ENCODE measurements at places on chromosomes 13 and 19.

DNA sequence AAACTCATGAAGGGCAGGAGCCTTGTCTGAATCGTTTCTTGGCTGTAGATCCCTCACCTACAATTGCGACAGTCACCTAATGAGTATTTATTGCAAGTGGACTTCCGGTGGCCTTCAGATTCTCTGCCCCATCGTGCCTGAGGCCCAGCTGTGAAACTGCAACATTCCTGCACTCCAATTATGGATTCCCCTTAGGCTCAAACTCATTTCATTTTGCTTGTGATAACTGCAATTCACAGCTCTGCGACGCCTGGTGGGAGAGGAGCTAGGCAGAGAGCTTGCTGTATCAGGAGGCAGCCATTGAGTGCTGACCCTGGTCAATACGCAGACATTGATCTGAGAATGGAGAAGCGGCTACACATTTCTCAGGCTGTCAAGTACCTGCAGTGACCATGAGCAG lies 59.0 kb downstream of the CCDC70 start:
- DNase-seq, result no peak

- no peak for DNase-seq
Measured at GRCh38 chr19:33125929-33126388, 6.0 kb upstream of the WDR88 start.

DNA sequence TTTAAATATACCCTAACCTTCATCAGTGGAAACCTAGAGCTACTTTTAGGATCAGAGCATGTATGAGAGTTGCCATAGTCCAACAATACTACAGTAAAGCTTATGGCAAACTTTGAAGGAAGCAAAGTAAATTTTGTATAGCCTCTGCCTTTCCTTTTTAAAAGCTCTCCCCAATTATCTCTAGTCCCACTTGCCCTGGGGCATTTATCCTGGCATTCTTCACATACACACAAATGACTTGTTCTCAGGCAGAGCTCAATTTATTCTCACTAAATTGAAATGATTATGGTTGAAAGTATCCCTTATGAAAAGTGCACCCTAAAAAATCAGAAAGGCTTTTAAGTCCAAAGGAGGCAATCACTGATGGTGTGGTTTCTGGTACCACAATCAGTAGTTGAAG lies 94.1 kb upstream of the UFM1 start:
- no peak for DNase-seq

- DNase-seq, result no peak
Measured at GRCh38 chr19:5051619-5052018, 82.7 kb downstream of the KDM4B start.

DNA sequence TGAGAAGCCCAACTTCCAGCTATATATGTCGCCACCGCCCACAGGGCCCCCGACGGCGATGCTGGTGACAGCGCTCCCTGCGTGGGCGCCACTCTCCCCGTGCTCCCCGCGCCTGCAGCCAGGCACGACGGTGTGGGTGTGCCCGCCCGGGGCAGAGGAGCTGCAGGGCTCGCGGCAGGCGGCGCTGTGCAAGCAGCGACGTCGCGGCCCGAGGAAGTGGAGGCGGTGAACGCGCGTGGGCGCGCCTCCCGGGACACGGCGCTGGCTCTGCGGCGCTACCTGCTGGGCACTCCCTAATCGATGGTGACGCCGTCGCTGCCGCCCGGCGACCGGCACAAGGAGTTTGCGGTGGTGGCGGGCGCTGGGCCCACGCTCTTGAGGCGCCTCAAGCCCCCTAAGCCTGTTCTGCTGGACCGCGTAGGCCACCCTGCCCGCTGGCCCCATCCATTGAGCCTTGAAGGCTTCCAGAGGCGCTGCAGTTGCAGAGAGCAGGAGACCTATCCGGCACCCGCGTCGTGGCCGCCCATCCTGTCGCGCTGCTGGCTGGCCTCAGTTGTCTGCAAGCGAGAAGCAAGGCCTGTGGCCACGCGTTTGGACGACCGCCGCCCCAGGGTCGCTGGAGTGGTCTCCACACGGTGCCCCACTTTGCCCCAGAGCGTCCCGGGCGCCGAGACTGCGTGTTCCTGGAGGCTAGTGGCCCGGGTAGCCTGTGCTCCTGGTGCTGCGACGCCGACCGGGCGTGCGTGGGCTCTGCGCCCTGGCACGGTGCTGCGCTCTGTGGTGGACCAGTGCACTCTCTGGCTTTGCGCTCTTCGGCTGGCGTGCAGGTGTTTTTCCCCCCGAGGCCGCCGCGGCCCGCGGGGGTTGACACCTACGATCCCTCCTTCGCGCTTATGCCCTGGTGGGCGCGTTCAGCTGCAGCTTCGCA lies 23.1 kb downstream of the LRFN3 start:
- peak; percentile 77 for DNase-seq

- DNase-seq, result no peak
Measured at GRCh38 chr19:58350001-58350861, 3.1 kb downstream of the A1BG start.

- DNase-seq, result no peak
Measured at GRCh38 chr13:112670864-112671263, 19.0 kb upstream of the ATP11A start.

GRCh38 chr19:40217027-40217810 lies 965 bp downstream of the TTC9B start:
- no peak for DNase-seq

DNA sequence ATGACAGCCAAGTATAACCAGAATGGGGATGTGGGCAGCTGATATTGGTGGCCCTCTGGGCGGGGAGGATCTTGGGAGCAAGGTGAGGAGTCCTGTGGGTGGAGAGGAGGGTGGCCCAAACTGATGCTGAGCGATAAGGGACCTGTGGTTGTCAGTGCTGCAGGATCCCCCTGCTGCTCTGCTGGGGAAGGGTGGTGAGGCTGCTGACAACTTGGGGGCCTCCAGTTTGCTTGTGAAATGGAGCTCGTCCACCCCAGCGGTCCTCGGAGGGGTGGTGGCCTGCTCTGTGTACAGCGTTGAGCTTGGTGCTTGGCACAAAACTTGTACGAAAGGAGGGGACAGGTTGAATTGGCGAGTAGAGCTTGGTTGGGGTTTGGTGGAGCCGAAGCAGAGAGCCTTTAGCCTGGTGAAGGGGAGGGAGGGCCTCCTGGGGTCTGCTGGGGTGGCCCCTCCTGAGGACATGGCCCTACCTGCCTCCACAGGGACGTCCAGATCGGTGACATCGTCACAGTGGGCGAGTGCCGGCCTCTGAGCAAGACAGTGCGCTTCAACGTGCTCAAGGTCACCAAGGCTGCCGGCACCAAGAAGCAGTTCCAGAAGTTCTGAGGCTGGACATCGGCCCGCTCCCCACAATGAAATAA lies 2.9 kb downstream of the RPS11 start:
- DNase-seq, result no peak

DNA sequence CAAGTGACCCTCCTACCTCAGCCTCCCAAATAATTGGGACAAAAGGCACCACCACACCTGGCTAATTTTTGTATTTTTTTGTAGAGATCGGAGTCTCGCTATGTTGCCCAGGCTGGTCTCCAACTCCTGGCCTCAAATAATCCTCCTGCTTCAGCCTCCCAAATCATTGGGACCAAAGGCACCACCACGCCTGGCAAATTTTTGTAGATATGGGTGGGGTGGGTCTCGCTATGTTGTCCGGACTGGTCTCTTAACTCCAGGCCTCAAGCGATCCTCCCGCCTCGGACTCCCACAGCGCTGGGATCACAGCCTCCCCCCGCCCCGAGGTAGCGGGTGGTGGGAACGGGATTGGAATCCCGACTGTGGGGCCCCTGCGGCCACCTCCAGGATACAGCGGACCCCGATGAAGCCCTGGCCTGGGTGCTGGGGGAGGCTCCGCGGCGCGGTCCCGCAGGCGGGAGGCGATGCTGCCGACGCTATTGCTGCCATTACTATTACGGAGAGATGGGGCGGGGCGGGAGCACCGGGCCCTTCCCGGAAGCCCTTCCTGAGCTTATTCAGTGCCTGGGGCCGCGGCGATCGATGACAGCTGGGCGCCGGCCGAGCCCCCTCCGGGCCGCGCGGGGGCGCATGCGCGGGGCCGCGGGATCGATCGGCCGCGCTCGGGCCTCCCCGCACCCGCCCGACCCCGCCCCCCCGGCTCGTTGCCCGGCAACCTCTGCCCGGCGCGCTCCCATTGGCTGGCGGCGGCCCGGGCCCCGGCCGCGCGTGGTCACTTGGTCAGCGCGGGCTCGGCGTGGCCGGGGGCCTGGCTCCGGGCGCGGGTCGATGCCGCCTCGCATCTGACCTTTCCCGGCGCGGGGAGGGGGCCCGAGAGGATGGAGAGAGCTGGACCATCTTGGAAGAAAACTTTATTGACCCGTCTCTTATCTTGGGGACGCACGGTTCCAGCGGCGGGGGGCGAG lies 27.9 kb upstream of the ONECUT3 start:
- no peak for DNase-seq

DNA sequence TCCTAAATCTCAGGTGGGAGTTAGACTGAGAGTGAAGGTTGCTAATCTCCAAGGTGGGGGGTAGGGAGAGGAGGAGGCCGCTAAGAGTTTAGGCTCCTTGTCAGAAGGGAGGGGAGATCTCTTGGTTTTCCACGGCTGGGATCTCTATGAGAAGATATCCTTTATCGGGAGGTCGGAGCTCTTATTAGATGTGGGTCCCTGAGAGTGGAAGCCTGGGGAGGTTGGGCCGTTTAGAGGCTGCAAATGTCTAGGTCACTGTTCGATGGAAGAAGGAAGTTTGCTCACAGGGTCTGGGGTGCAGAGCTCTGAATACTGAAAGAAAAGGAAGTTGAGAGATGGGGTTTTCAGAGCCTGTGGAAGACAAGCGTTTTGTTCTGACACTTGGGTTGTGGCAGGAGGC lies 3.8 kb downstream of the MYADM start:
- DNase-seq, result no peak

DNA sequence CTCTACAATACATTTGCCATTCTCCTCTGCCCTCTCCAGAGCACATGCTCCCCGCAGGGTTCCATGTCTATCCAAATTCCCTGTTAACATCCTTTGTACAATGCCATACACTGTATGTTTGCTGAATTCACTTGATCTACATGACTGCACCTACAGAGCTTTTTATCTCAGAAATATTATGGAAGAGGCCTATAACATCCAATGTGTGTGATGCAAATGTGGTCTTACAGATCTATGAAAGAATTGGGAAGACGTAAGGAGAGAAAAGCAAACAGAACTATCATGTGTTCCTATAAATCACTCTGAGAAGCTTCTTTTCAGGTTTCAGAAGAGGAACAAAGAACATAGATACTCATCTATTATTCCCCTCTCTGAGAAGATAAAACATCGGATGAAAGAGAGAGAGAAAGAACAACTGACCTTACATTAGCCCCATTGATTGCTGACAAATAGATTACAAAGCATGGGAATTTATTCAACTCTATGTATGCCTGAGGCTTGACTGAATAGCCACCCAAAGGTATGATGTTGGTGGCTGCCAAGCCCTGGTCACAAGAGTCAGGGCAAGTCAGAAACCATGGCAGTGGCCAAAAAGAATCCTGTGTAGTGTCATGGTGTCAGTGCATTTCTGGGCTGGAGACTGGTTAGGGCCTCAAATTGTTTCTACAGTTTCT lies 425.2 kb downstream of the FOXO1 start:
- DNase-seq, result no peak

- no peak for DNase-seq
Measured at GRCh38 chr13:75255147-75255546, 226.8 kb downstream of the TBC1D4 start.

GRCh38 chr19:46384396-46384795 lies 29.0 kb downstream of the CCDC8 start:
- DNase-seq, result no peak

DNA sequence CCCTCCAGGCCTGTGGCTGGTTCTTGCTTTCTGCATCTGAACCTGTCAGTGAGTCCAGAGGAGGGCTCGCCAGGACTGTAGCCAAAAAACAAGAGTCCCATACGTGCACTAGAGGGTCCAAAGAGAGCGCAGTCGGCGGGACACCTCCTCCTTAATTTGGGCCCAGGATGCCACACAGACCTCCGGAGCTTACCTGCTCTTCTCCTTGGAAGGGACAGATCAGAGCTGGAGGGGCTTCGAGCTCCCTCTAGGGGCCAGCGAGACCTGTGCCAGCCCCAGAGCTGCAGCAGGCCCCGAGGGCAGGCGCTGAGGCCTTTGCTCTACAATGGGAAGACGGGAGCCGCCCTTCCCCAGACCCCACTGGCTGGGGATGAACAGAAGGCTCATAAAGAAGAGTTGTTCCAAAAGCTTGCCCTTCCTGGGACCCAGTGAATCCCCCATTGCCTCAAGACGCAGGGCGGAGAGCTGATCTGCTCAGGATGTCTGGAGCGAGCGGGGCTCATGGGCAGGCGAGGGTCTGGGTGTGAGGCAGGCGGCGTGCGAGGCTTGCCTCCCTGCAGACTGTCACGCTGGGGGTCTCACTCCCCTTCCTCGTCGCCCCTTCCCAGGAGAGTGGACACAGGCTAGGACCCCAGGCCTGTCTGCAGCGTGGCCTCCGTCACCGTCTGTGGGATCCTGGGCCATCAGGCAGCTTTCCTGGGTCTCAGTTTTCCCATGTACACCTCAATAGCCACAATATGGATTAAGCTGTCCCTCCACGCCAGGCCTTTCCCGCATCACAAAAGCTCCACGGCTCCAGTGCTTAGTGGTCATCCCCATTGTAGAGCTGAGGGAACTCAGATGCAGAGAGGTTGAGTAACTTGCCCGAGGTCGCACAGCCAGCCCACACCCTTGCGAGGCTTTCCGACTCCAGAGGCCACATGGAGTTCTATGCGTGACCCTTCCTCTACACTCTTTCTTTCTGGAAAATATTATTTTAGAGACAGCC lies 46.9 kb upstream of the VSTM2B start:
- no peak for DNase-seq

- DNase-seq, result no peak
Measured at GRCh38 chr19:12773571-12773970, 1.8 kb downstream of the HOOK2 start.

- DNase-seq, result no peak
Measured at GRCh38 chr19:38284422-38284821, 19.6 kb upstream of the C19orf33 start.

DNA sequence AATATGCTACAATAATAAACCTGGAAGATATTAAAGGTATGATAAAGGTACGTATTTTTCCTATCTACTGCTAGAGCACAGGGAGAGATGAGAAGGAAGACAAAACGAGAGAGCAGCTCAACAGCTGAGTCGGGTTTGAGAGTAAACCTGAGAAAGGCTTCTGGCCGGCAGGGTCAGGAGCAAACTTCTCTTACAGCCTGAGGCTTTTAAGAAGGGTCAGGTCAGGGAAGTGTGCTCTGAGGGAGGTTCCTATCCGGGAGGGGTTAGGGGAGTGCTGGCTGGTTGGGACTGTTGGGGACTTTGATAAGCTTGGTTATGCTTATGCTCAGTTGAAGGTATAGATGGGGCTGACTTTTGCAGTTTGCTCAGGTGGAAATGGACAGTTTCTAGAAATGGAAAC lies 77.7 kb upstream of the PRR20A start:
- no peak for DNase-seq
